Activated CD4-positive, alpha-beta T cell treated with anti-CD3 and anti-CD28 coated beads for 48 hours (primary cell): ENCODE measurements at places on chromosomes 16 and 17.
A peak's percentile ranks its signal among the peaks of the same experiment; 100 is the strongest.

DNA sequence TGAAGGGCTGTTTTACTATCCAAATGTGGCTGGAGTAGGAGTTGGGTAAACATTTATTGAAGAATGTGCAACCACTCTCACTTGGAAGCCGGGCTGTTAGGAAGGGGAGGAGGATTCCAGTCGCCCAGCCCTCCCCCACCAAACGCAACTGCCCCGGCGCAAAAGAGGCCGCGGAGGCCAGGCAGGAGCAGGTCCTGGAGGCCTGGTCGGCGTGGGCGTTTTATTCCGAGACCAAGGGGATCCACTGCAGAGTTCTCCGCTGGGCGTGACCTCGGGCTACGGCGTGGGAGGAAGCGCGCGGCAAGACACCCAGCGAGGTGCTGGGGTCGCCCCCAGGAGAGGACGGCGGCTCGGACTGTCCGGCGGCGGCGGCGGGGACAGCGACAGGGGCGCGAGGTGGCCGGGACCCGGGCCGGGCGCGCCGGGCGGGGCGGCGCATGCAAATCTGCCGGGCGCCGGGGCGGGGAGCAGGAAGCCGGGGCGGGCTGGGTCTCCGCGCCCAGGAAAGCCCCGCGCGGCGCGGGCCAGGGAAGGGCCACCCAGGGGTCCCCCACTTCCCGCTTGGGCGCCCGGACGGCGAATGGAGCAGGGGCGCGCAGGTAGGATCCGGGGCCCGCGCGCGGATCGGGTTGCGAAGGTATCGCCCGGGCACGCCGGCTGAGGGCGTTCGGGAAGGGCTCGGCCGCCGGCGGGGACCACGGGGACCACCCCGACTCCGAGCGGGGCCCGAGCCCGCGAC is at the start of gene IL4R:
Gene IL4R, plus strand, starts transcription at position 553 of the 739 bp plus-strand sequence. CDS start 26,230 bp downstream, outside the sequence.
- peak; percentile 88 for DNase-seq

DNA sequence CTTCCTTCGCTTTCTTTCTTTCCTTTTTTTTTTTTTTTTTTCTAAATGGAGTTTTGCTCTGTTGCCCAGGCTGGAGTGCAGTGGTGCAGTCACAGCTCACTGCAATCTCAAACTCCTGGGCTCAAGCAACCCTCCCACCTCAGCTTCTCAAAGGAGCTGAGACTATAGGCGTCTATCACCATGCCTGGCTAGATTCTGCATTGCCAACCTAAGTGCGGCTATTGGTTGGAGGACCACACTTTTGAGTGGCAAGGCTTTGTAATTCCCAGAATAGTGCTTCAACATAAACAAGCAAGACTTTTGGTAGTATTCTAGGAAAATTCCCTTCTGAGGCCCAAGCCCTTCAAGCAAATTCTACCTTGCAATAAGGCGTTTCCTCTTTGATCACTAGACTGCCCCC is 107.8 kb downstream of the YPEL2 start:
- DNase-seq: peak; percentile 32

- no peak for DNase-seq
Observed at GRCh38 chr17:30426292-30426691, 47.6 kb downstream of the CPD start.

- DNase-seq: no peak
Observed at GRCh38 chr17:19369846-19370492, 7.4 kb upstream of the B9D1 start.

- DNase-seq: no peak
Observed at GRCh38 chr16:83939266-83939855, 13.7 kb upstream of the OSGIN1 start.

DNA sequence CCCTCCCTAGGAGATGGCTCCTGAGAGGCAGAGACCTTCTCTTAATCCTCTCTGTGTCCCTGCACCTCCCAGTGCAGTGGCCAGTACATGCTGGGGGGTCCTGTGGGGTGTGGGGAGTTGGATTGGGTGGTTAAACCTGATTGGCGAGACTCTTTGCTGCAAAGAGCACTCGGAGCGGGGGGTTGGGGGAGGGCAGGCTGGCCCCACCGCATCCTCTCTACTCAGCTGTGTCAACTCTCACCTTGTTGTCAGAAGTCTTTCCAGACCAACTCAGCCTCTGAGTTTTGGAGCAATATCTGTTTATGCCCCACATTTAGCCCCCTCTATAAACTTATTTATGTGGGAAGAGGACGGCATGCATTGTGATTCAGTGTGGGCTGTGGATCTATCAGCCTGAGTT is 40.0 kb downstream of the SMARCE1 start:
- peak; percentile 54 for DNase-seq

- no peak for DNase-seq
Observed at GRCh38 chr17:2178798-2179501, 124.0 kb downstream of the HIC1 start.

GRCh38 chr16:69812688-69813014 is 50.5 kb downstream of the WWP2 start:
- no peak for DNase-seq

DNA sequence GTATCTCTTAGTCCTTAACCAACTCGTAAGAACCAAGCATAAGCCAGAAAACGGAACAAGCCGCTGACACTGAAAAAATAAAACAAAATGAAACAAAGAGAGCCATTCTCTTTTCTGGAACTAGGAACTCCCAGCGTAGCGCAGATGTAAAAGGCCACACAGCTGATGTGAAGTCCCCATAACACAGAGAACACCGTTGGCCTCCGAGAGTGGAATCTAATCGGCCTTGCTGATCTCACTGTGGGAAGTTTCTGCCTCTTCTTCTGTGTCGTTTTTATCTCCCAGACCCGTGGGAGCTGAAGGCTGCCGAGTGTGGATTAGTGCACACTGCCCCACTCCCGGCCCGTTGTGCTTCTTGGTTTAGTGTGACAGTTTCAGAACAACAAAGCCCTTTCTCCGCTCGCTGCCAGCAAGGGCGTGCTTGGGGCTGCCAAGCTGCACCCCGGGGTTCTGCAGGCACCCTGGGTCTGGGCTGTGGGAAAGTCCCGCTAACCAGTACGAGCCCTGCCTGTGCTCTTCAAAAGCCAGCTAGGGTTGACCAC is 21.7 kb downstream of the TTYH2 start:
- DNase-seq: no peak

DNA sequence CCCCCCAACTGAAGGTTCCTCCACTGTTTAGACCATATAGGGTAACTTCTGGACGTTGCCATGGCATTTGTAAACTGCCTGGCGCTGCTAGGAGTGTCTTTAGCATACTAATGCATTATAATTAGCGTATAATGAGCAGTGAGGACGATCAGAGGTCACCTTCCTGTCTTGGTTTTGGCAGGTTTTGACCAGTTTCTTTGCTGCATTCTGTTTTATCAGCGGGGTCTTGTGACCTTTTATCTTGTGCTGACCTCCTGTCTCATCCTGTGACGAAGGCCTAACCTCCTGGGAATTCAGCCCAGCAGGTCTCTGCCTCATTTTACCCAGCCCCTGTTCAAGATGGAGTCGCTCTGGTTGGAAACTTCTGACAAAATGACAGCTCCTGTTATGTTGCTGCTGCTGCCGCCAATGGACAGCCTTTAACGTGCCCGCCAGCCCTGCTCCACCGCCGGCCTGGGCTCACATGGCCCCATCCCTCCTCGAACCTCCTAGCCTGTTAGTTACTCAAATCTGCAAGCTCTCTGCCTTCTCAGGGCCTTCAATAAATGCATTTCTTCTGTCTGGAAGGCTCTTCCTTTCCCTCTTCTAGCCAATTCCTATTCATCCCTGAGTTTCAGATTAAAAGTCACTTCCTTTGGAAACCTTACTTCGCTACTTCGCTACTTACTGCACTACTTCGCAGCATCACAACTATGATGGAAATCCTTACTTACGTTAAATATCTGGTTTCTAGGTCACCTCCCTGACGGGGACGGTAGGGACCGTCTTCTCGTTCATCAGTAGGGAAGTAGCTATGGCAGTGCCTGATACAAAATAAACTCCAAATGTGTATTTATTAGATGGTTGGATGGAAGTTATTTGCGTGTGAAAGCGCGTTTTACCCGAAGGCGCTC is 640 bp upstream of the NAGLU start:
- no peak for DNase-seq

DNA sequence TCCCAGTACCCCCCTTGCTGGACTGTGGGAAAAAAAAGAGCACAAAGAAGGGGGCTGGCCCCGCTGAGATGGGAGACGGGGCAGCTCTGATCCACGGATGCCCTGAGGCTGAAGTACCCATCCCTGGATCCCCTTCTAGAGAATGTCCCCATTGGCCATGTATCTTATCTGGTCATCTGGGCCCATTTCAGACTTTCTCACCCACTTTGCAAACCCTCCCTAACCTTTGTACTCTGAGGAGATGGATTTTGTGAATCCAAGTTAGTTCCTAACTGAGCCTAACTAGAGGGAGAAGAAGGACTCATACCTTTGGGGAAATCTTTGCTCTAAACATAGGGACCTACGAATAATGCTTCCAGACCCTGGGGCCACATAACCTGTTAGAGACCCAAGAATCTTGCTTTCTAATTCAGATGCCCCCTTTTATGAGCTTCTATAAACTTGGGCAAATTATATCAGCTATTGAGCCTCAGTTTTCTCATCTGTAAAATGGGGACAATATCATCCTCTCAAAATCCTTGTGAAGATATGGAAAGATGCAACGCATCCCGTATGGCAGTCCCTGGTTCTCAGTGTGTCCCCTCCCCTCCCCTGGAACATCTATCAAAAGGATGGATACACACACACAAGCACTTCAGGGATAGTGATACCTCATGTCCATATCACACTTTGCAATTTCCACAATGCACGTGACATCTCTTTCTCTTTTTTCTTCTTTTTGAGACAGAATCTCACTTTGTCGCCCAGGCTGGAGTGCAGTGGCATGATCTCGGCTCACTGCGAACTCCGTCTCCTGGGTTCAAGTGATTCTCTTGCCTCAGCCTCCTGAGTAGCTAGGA is 16.8 kb upstream of the FZD2 start:
- no peak for DNase-seq

DNA sequence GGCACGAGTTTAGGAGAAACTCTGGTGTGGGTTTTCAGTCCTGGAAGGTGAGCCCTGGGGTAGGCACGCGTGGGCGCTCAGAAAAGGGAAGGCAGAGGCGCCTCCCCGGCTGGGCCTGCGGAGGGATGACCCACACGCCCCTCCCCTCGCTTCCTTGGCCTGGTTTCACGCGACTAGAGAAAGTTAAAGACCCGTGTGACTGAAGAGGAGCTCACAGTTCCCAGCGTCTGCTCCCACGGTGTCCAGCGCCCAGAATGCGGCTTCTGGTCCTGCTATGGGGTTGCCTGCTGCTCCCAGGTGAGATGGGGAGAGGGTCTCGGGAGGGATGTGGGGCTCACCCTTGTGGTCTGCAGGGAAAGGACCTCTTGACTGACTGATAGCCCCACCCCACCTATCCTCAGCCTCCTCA is at the start of gene CD300LG:
Gene CD300LG, plus strand, starts transcription at position 214 of the 409 bp plus-strand sequence. Its CDS starts 41 bp downstream, at position 255.
- no peak for DNase-seq

GRCh38 chr17:12637015-12637414 is 28.7 kb upstream of the MYOCD start:
- DNase-seq: no peak

- DNase-seq: no peak
Observed at GRCh38 chr17:12310811-12311210, 290.1 kb downstream of the MAP2K4 start.

GRCh38 chr16:30876867-30877266 is 17.0 kb downstream of the BCL7C start:
- DNase-seq: no peak

GRCh38 chr17:57902117-57902799 is 52.4 kb upstream of the MRPS23 start:
- DNase-seq: no peak

DNA sequence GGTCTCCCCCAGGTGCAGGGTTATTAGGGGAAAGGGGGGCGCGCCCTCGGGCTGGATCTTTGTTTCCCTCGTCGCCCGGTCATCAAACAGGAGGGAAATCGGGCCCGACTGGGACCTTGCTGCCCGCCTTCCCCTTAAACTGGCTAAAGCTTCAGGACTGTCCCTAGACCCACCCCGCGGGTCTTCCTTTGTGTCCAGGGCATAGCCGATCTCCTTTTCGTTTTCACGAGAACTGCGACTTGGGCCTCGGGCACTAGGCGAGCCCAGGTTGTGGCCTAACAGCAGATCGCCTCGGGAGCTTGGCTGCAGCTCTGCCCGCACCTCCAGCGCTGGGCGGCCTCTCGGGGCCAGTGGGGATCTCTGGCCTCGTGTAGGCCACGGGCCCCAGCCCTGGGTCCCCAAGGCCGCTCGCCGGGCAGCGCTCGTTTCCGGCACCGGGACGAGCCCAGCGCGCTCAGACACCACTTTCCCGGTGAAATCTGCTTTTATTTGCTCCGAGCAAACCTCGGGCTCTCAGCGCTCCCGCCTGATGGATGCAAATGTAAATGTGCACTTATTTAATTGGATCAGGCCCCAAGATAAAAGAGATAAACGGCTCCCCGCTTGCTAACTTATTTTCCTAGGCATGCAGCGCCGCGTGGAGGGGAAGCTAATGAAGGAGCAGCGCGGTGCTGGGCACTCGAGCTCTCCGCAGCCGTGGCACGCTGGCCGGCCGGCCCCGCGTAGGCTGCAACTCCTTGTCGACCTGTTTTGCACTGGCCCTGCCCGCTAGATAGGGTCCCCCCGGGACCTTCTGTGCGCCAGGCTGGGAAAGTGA is 7.8 kb downstream of the IRX5 start:
- peak; percentile 21 for DNase-seq

DNA sequence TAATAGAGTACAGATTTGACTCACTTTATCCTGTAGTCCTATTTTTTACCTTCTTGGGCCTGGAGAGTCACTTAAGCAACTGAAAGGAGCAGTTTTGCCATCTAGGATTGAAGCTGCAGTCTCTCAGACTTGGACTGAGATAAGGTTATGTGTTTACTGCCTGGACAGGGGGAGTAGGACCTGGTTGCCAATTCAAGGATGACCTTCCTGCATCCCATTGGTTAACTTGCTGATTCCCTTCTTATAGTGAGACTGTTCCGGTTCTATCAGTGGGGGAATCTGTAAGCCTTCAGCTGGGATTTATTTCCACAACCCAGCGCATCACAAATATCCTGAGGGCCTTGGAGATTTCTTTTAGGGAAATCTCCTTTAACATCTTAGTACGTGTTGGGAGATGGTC is 2.9 kb downstream of the UBN1 start:
- no peak for DNase-seq
